ENCODE measurements at places on chromosomes 3 and 15.

DNA sequence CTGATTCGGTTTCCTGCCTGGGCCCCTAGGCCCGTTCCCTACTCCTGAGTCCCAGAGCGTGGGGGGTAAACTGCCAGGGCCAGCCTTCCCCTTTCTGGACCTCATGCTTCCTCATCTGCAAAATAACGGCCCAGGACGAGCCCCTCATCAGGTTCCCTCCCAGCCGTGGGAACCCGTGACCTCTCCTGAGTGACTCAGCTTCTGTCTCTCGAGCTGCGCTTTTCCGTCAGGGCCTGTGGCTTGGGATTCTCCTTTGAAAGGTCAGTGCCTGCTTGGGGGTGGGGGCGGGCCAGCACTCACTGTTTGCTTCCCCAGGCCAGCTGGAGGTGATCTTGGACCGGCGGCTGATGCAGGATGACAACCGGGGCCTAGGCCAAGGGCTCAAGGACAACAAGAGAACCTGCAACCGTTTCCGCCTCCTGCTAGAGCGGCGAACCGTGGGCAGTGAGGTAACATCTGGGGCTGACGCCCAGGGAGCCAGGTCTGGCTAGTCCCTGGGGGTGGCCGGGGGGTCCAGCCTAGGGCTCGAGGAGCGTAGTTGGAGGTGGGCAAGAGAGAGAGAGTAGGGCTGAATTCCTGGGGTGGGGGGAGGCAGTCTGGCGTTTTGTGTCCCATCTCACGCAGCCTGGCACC, 12.8 kb downstream of the MAN2A2 start:
- H3K36me3 ChIP-seq, result peaks cover 67% of the 10 kb centered on the region
- H3K4me1 ChIP-seq, result no peaks in the 10 kb centered on the region
- H3K4me3 ChIP-seq, result no peak overlapping the region
- H3K27ac ChIP-seq, result no peak overlapping the region

- H3K27me3 ChIP-seq, result peaks cover 42% of the 10 kb centered on the region
- H3K4me3 ChIP-seq, result no peak overlapping the region
- H3K4me1 ChIP-seq, result peaks cover 11% of the 10 kb centered on the region
- no peaks in the 10 kb centered on the region for H3K36me3 ChIP-seq
- DNase-seq, result no peak
- peak overlapping the region; percentile 55 for H3K27ac ChIP-seq
Observed at GRCh38 chr3:10400749-10401495, 80.0 kb upstream of the SEC13 start.

DNA sequence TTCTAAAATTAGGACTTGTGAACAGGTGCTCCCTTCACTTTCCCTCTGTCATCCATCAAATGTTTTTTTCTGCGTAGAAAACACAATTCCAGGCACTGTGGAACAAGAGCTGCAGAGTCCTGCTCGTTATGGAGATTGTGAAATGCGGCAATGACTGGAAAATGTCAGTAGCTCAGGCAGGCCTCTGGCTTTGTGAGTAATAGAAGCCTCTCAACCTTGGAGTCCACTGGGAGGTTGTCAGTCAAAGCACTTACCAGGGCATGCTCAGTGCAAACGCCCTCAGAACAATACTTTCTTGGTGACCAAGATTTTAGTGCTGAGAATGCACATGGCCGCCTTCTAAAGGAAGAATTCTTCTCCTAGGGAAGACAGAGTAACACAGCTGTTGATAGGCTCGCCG, 26.7 kb upstream of the MED12L start:
- no peaks in the 10 kb centered on the region for H3K4me1 ChIP-seq
- no peaks in the 10 kb centered on the region for H3K36me3 ChIP-seq
- no peak for DNase-seq

DNA sequence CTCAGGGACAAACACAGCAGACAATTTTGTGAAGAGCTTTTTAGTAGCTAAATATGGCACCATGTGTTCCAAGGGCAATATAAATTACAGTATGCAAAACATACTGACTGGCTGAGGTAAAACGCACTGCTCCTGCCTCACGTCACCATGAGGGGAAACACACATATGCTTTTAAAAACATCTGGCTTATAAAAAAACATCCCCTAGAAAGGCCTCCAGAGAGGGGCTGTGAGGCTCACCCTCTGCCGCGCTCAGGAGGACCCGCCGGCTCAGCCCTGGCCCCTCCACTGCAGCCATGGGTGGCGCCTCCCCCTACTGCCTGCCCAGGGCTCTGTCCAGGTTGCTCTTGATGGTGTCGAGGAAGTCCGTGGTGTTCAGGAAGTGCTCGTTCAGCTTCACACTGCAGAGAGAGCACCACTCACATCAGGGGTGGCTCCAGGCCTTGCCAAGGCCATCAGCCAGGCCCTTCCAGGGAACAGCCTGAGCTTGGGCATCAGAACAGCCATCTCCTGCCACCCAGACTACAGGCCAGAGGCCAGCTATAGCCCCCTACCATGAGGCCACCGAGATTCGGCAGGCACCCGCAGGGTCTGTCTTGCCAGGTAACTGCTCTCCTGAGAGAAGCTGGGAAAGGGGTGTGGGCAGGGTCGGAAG, 18.2 kb downstream of the IDH2 start:
- H3K4me3 ChIP-seq, result no peak overlapping the region
- peaks cover 8% of the 10 kb centered on the region for H3K4me1 ChIP-seq
- H3K36me3 ChIP-seq, result peaks cover 52% of the 10 kb centered on the region
- no peaks in the 10 kb centered on the region for H3K27me3 ChIP-seq
- no peak overlapping the region for H3K27ac ChIP-seq

DNA sequence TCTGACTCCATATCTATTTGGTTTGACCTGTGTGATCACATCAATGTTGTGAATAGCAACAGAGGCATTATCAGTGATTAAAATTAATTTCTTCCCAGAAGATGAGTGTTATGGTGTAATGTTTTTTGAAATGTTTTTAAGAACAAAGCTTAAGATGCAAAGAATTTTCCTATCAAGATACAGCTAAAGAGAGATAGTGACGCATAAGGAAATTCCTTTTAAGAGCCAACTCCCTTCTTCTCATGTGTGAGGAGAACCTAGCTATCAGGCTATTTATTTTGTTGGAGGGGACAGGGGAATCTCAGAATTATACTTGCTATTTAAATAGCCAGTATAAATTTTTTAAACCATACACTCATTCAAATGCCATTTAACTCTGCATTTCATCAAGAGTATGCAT, 71.3 kb downstream of the COL8A1 start:
- H3K4me1 ChIP-seq, result no peaks in the 10 kb centered on the region
- peaks cover 5% of the 10 kb centered on the region for H3K27me3 ChIP-seq
- DNase-seq, result no peak
- H3K4me3 ChIP-seq, result no peak overlapping the region
- H3K36me3 ChIP-seq, result no peaks in the 10 kb centered on the region

DNA sequence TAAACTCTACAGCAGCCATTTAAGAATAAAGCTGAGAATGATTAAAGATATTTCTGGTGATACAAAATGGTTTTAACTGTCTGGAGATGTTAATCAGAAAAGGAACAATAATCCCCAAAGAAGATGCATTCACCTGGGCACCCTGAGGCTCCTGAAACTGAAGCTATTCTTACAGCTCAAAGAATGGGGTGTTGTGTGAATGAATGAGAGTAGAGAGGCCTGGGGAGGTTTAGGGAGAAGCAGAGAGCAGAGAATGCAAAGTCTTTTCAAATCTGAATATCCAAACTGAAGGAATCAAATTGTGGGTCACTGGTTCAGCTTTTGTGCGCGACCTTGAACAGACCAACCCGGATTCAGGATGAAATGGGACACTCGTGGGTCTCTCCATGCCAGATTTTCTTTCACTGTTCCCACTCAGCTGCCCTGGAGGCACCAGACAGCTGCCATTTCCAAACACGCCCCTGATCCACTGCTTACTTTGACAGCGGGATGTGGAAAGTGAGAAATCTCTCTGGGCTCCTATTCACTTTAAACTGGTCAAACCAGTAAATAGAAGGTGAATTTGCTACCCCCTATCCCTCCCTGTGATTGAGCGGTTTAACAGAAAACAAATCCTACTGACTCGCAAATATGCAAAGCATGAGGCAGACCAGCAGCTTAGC, 485.5 kb upstream of the THBS1 start:
- no peaks in the 10 kb centered on the region for H3K27me3 ChIP-seq
- no peak overlapping the region for H3K27ac ChIP-seq
- no peaks in the 10 kb centered on the region for H3K36me3 ChIP-seq

DNA sequence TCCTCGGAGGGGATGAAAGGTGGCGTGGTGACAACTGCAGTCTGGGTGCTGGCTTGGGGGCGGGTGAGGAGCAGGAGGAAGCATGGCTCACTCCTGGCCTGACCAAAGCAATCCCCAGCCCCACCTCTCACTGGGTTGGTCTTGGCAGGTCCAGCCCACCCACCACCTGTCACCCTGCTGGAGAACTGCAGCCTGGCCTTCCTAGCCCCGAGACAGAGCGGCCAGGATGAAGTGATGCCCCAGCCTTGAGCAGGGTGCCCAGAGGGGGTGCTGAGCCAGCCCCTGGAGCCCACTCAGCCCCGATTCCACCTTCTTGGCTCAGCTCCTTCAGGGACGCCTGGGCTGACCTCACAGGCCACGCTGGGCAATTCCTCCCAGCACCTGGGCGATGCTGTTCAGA, 89.9 kb downstream of the IQSEC1 start:
- H3K4me3 ChIP-seq, result no peak overlapping the region
- peaks cover 14% of the 10 kb centered on the region for H3K36me3 ChIP-seq
- peaks cover 24% of the 10 kb centered on the region for H3K4me1 ChIP-seq
- no peak for DNase-seq

All from activated naive CD4-positive, alpha-beta T cell treated with anti-CD3 and anti-CD28 coated beads, Interleukin-2, amount 10 ng/mL, durations not matched to agents 7 days and 5 days (primary cell).